Thoracic aorta (tissue), 2 donors: ENCODE measurements at places on chromosomes 13 and 19. TPM values are rescaled to one million over a fixed set of nuclear protein-coding genes. Genes with fewer than 3 reads are reported as not detected.

The ZNF541 gene
- not detected for total RNA-seq

The RPL18 gene
- 1,120 TPM for total RNA-seq

The FFAR1 gene
- not detected for total RNA-seq

The DNM2 gene
- 153 TPM for total RNA-seq

The CPB2 gene
- not detected for total RNA-seq

The GJB2 gene
- total RNA-seq, result 0.27 TPM

The EXOC3L2 gene
- 2.4 TPM for total RNA-seq

The SIAH3 gene
- not detected for total RNA-seq

The IGSF23 gene
- not detected for total RNA-seq

The FUT2 gene
- 2.3 TPM for total RNA-seq

The ZNF737 gene
- total RNA-seq, result 6.1 TPM

The ZNF560 gene
- not detected for total RNA-seq

The TUBGCP3 gene
- total RNA-seq, result 31.0 TPM

The TEX29 gene
- total RNA-seq, result not detected

The CD79A gene
- total RNA-seq, result not detected

The USHBP1 gene
- total RNA-seq, result 3.5 TPM

The BTBD2 gene
- 107 TPM for total RNA-seq

The KIRREL2 gene
- 0.92 TPM for total RNA-seq

The CCDC194 gene
- not detected for total RNA-seq

The LHFPL6 gene
- 99.0 TPM for total RNA-seq

The CERS1 gene
- total RNA-seq, result 1.1 TPM

The SLC27A1 gene
- total RNA-seq, result 36.4 TPM

The TSSK6 gene
- 3.6 TPM for total RNA-seq

The CLEC4G gene
- 0.49 TPM for total RNA-seq

The GRIN2D gene
- 0.68 TPM for total RNA-seq

The TMEM272 gene
- total RNA-seq, result not detected

The ADGRE3 gene
- not detected for total RNA-seq

The MAN2B1 gene
- 111 TPM for total RNA-seq

The ZNF773 gene
- 9.5 TPM for total RNA-seq

The FCHO1 gene
- total RNA-seq, result 8.5 TPM

The PLK5 gene
- not detected for total RNA-seq

The ZNF730 gene
- not detected for total RNA-seq

The LHB gene
- not detected for total RNA-seq

The CBY2 gene
- not detected for total RNA-seq

The ZNF136 gene
- 12.7 TPM for total RNA-seq

The TLE2 gene
- total RNA-seq, result 154 TPM

The VAV1 gene
- 7.6 TPM for total RNA-seq

The POGLUT2 gene
- 7.3 TPM for total RNA-seq

The CEACAM8 gene
- total RNA-seq, result not detected

The COMP gene
- 16.9 TPM for total RNA-seq

The ARHGEF7 gene
- total RNA-seq, result 117 TPM

The POU2F2 gene
- total RNA-seq, result 0.85 TPM

The ZNF98 gene
- total RNA-seq, result 5.9 TPM
